ENCODE measurements at places on chromosomes 1 and 21.
A peak's percentile ranks its signal among the peaks of the same experiment; 100 is the strongest.

DNA sequence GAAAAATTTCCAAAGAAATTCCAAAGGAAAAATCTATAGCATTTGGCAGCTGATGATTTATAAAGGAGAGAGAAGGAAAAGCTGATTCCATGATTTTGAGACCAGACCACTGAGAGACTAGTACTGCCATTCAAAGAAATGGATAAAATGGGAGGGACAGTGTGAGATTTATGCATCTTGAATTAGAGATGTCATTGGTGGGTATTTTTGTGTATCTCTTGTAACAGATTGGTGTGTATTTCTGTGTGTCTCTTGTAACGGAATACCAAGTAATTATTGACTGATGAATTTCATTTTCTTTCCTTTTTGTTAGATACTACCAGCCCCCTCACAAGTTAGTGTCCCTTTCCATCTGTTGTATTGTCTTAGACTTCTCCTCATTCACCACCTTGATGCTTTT, 102.2 kb downstream of the OLFML2B start:
- no peak for DNase-seq

- no peak for DNase-seq
Observed at GRCh38 chr1:241470361-241470760, 49.2 kb downstream of the FH start.

GRCh38 chr1:5994713-5995621, 2.7 kb upstream of the NPHP4 start:
- peak; percentile 32 for DNase-seq

- no peak for DNase-seq
Observed at GRCh38 chr1:113861641-113862040, 9.9 kb downstream of the PTPN22 start.

DNA sequence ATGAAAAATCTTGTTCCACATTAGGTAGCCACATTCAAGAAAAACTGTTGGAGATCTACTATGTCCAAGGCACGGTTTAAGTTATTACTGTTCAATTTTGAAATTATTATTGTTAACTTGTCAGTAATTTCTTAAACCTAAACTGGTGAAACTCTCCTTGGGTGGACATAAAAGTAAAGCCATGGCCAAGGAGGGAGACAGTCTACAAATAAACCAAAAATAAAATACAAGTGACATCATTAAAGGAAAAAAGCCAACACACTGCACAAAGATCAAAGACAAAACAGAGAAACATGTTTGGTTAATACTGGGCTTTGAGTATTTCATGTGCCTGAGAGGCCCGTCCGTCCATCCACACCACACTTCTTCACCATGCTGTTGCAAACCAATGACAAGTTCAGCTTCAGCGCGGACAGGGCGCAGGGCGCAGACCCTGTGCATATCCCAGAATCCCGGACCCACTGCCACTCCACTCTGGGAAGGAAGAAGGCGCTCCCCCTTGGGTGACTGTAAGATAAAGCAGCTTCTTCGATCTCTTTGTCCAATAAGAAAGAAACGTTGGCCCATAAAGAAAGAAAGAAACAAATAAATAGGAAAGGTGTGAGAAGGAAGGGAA, 918 bp upstream of the RASAL2 start:
- DNase-seq = no peak

- DNase-seq = no peak
Observed at GRCh38 chr1:52692697-52693096, 5.5 kb downstream of the COA7 start.

DNA sequence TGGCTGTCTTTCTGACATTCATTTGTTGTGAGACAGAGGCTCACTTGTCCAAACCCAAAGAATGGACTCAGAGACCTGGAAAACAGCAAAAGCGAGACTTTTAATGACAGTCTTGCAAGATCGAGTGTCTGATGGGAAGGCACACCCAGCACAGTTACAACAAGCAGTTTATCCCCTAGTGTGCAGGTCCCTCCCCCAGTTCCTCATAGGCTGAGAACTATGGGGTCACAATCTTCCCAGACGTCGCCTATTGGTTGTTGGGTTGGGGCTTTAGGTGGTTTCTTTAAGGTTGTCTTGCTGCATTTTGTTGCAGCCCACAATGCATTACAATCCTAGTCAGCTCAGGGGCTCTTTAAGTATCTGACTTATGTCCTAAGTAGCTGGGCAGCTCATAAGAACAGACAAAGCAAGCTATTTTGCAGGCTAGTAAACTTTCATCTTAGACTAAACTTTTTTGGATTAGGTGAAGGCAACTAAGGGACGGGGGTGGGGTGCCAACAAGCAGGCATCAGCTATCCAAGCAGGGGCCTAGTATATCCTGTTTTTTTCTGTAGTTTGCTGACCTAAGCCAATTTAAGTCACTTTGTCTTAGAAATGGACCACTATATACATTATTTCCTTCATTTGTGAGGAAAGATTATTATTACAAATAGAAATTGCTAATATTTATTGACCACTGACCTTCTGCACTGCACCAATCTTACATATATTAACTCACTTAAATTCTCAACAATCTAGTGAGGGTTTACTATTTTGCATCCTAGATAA, 151.8 kb downstream of the SETD4 start:
- no peak for DNase-seq

GRCh38 chr1:29620631-29621030, 384.3 kb downstream of the PTPRU start:
- no peak for DNase-seq

DNA sequence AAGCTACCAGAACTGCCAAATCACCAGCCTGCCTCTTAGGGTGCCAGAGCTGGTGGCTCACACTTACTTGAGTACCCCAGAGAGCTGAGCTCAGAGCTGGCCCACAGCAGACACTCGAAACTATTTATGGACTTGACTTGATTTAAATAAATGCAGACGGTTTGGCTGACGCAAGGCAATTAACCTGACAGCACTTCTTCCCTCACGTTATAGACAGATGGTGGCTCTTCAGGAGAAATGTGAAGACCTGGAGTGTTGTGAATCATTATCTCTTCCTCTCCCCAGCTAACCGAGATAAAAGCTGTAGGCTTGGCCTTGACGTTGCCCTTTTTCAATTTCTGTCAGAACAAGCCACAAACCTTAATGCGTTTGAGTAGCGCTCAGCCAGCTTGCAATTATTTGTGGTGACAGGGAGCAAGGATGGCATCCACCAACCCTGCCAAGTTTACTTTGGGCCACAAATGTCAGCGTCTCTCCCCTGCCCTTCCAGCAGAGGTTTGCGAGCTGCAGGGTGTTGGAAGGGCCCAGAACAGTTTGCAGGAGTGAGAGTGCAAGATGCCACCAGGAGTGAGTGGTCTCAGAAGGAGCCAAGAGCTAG, 34.0 kb upstream of the BCAR3 start:
- no peak for DNase-seq

DNA sequence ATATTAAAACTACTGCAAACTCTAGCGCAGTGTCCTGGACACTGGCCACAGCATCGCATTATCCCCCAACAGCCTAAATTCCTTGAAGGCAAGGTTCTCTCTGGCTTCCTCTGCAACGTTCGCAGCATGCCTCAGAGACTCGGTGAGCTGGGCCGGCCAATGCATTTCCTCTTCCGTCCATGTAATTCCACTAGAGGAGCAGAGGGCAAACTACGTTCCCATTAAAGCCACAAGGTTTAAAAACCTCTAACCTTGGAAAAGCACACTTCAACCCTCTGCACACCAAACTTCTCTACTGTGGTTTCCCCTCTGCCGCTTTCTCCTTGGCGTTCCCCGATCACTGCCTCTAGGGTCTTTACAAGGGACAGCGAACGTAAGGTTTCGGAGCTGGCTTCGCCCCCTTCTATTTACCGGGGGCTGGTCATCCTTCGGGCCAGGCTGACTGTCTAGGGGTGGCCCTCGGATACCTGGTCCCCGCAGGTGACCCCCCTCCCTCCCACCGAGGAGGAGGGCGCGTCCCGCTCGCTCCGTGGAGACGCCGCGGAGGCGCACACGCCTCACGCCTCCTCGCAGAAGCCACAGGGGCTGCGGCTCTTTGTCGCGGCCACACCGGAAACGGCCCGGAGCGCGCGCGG, 456 bp upstream of the SMYD2 start:
- no peak for DNase-seq

DNA sequence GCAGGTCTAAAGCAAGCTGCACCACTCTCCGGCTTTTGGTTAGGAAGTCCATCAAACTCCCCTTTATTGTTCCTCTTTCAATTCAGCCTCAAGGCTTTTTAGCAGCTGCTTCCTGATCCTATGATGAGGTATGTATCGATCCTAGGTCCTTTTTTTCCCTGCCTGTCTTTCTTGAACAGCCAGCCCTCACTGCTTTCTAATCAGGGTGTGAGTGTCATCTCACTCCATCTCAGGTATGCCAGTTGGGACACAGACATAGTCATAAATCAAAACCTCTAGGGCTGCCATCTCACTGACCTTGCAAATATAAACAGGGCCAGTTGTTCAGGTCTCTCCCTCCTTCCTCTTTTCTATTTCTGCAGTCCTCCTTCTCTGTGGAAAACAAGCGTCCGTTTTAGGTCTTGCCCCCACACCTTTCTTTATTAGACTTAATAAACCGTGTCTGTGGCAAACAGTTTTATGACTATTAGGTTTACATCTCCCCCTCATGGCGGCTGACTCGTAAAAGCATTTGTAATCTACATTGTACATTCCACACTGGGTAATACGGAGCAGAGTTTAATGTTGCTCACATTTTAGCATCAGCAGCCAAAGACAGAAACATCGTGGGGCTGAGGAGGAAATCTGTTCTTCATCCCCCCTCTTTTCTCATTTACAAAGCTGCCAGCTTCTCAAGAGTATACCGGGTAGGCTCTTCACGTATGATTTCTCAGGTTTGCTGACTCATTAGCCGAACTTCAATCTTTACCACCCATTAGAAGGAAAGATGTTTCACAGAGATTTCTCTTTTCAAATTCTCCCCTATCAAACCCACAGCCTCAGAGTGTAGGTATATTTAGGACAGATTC, 11.6 kb downstream of the STYXL2 start:
- no peak for DNase-seq

All from stimulated activated CD8-positive, alpha-beta memory T cell treated with anti-CD3 and anti-CD28 coated beads, Interleukin-7, amount 100 ng/mL, for 1 hour (primary cell).